ENCODE measurements at places on chromosomes 2 and 18.

- no peak for DNase-seq
Measured at GRCh38 chr18:32899819-32900218, 127.0 kb upstream of the KLHL14 start.

- peak; percentile 57 for DNase-seq
Measured at GRCh38 chr18:76495435-76496193, 572 bp upstream of the ZNF516 start.

DNA sequence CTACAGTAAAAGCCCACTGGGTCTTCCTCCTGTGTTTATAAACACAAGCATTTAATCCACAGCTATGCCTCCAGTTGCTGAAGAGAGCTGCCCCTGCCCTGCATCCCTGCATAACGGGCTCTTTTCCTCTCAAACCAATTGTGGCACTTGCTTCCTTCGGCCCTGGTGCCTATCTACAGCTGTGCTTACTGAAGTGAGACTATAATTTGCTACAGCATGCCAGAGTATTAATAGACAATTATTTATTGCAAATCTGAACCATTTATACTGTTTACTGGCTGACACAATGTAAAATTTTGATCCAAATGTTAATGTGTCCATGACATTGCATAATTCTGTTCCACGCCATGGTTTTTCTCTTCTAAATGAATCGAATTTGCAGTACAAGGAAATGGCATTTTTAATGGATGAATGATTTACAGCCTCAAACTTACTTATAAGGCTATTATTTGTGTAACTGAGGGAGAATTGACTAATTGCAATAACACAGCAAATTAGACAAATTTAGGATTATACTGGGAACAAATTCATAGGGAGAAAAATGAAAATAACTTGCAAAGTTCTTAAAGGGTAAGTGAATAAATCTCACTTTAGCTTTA is 457.0 kb upstream of the HNRNPA3 start:
- DNase-seq, result no peak

DNA sequence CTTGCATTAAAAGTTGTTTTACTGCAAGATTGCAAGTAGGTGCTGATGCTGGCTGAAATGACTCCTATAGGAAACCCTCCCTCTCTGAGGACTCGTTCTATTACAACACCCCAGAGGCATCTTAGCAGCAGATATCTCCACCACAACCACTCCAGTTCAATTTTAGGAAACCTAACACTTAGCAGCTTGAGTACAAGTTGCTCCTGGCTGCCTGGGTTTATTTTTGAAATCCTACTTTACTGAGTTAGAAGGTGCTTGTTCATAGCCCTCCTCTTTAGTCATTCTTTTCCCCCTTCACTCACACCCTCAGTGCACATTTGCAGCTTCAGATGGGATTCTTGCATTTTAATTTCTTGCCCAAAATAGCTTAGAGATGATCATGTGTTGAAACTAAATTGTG is 111.5 kb downstream of the MTCL1 start:
- DNase-seq, result no peak

GRCh38 chr2:151251012-151251411 is 10.7 kb downstream of the RBM43 start:
- no peak for DNase-seq

GRCh38 chr2:155442755-155443372 is 744.4 kb downstream of the KCNJ3 start:
- DNase-seq, result no peak

- DNase-seq, result no peak
Measured at GRCh38 chr2:173075056-173075780, 428 bp upstream of the MAP3K20 start.

- peak; percentile 19 for DNase-seq
Measured at GRCh38 chr2:224038049-224038829, 847 bp downstream of the SERPINE2 start.

- DNase-seq, result no peak
Measured at GRCh38 chr18:35477497-35477896, 20.3 kb downstream of the INO80C start.

DNA sequence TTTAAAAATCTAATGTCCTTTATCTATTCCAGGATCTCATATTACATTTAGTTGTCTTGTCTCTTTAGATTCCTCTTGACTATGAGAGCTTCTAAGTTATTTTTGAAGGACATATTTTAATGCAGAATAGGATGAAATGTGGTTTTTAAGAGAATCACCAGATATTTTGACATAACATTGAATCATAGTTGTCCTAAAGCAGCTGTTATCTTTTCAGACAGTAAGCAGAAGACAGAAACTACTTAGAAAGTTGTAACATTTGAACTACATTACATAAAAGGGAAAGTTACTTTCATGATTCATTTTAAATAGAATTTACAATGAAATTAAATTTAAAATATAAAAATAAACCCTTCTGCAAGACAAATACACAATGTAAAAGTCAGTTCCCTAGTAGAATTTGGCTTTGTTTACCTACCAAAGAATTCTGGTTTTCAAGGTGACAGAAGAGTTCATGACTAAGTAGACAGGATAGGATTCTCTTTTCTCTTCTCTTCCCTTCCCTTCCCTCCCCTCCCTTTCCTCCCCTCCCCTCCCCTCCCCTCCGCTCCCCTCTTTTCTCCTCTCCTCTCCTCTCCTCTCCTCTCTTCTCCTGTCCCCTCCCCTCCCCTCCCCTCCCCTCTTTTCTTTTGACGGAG is 186.0 kb downstream of the DIS3L2 start:
- no peak for DNase-seq

GRCh38 chr2:215888680-215889079 is 124.7 kb downstream of the MREG start:
- no peak for DNase-seq

DNA sequence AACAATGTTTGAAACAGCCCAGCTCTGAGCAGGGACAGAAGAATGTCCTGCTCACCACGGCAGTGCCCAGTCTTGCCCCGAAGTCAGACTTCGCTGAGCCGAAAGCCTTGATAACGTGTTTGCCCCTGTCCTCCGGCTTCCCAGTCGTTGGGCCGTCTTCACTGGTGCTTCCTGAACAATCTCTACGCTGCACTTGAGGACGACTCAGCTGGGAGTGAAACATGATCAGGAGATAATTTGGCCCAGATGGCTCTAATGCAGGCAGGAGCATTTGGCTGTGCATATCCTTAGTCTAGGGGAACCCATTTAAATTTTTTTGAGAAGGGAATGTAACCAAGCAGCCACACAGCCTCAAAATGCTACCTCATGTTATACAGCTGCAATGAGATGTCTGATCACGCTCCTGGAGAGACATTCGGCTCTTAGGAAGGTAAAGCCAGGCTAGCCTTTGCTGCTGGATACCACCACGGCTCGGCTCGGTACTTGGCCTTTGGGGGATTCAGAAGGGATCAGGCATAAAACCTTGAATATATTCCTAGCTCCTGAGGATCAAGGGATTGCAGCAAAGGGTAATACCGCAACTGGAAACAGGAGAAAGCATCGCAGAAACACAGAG is 43.6 kb downstream of the FECH start:
- no peak for DNase-seq

- peak; percentile 30 for DNase-seq
Measured at GRCh38 chr2:207768168-207768865, 1.4 kb downstream of the FZD5 start.

- peak; percentile 50 for DNase-seq
Measured at GRCh38 chr2:168348076-168348475, 100.7 kb upstream of the STK39 start.

- DNase-seq, result peak; percentile 0
Measured at GRCh38 chr2:72325592-72326422, 178.1 kb upstream of the CYP26B1 start.

GRCh38 chr2:62309081-62309464 is 113.2 kb downstream of the B3GNT2 start:
- no peak for DNase-seq

DNA sequence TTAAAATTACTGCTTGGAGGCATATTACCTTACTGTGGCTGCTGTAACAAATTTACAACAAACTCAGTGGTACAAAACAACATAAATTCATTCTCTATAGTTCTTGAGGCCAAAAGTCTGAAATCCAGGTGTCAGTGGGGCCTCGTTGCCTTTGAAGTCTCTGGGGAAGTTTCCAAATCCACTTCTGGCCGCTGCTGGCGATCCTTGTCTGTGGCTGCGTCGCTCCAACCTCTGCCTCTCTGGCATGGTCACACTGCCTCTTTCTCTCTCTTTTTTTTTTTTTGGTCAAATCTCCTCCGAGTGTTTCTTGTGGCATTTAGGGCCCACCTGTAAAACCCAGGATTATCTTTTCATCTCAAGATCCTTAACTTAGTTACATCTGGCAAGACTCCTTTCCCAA is 182.8 kb downstream of the ST6GAL2 start:
- no peak for DNase-seq

All from COR-L47 (cell line).